ENCODE measurements at places on chromosomes 3 and 15. TPM values are rescaled to one million over a fixed set of nuclear protein-coding genes. Genes with fewer than 3 reads are reported as not detected.

The DPPA2 gene
- total RNA-seq, result not detected

The DLEC1 gene
- 0.14 TPM for total RNA-seq

The CPN2 gene
- not detected for total RNA-seq

The PLIN1 gene
- not detected for total RNA-seq

The PPP1R14D gene
- not detected for total RNA-seq

Measured in thoracic aorta endothelial cell (primary cell).